Activated gamma-delta T cell treated with Interleukin-2 at 50 U/mL for 16 hours (primary cell): ENCODE measurements at places on chromosomes 13 and 19.

GRCh38 chr13:33138441-33138840 lies 122.2 kb downstream of the KL start:
- no peak for DNase-seq

- DNase-seq: peak; percentile 35
Measured at GRCh38 chr19:17687857-17688784, at the start of gene UNC13A. UNC13A (minus strand) TSS chr19:17688354; CDS start chr19:17688199, 155 bp downstream.

- DNase-seq: no peak
Measured at GRCh38 chr19:4399812-4400134, 574 bp downstream of the SH3GL1 start.

GRCh38 chr13:46551410-46552302 lies 1.3 kb upstream of the LRCH1 start:
- peak; percentile 51 for DNase-seq

DNA sequence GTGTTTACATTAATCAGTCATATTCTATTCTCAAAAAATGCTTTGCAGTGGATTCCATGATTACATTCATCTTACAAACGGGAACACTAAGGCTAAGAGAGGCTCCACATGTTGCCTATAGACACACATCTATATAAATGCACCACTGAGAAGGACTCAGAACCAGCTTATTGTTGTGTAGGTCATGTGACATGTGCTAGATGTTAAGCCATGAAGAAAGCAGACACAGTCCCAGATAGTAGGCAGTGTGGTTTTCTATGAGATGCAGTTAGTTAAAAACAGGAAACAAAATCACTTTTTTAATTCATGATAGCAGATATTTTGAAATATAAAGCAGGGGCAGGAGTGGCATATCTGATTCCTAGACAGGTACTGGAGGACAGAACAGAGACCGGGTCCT lies 10.7 kb downstream of the SIGLEC6 start:
- no peak for DNase-seq

- DNase-seq: peak; percentile 67
Measured at GRCh38 chr19:7348587-7349230, at the start of gene ARHGEF18. ARHGEF18 (plus strand) TSS chr19:7348937; CDS start chr19:7362891, 13,954 bp downstream.

GRCh38 chr19:44701228-44701627 lies 2.3 kb downstream of the CEACAM16 start:
- no peak for DNase-seq

DNA sequence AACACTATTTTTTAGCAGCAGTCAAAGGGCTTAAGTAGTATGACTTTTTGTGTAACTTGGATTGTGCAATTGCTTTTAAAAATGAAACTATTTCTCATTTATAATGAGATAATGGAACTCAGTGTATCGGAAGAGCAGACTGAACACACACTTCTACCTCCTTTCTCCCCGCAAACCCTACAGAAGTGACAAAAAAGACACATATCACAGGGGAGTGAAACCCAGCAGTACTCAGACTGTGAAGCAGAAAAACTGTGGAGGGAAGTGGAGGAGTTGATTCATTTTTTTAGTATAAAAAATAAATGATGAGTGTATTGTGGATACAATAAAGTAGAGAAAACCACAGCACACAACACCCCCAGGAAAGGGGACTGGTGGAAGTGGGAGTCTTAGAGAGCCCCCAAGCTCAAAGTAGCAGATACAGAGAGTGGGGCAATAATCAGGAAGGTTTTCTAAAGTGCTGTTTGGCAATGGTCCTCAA lies 9.7 kb downstream of the LPAR6 start:
- no peak for DNase-seq

GRCh38 chr13:22287343-22287920 lies 616.6 kb downstream of the FGF9 start:
- DNase-seq: no peak

DNA sequence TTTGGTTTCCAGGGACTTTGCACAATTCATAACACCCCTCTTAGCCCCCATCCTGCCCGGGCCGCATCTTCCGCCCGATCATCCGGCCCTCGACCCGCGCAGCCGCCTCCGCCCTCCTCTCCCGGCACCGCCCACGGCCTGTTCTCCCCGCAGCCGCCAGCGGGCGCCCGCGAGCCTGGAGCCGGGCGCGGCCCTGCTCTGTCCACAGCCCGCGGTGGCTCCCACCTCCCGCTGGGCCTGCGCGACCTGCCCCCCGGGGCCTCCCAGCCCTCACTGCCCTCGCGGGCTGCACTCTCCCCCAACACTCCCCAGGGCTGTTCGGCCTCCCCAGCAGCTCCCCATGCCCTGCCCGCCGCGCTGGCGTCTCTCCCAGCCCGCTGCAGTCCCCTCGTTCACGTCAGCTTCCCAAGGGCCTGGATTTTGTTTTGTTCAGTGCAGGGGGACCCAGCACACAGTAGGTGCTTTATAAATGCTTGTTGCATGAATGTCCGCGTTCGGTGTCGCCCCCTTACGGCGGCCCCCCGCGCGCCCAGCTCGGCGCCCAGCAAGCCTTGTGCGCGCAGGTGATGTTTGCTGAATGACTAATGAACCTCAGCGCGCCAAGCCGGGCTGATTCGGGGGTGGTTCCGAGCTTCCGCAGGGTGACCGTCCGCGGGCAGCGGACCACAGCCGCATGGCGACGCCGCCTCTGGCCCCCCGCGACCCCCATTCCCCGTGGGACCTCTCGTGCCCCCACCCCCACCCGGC lies 4.6 kb upstream of the APC2 start:
- DNase-seq: peak; percentile 76

GRCh38 chr13:94031609-94032008 lies 447.9 kb downstream of the DCT start:
- no peak for DNase-seq

GRCh38 chr19:800360-801029 lies 3.2 kb downstream of the PTBP1 start:
- DNase-seq: no peak

DNA sequence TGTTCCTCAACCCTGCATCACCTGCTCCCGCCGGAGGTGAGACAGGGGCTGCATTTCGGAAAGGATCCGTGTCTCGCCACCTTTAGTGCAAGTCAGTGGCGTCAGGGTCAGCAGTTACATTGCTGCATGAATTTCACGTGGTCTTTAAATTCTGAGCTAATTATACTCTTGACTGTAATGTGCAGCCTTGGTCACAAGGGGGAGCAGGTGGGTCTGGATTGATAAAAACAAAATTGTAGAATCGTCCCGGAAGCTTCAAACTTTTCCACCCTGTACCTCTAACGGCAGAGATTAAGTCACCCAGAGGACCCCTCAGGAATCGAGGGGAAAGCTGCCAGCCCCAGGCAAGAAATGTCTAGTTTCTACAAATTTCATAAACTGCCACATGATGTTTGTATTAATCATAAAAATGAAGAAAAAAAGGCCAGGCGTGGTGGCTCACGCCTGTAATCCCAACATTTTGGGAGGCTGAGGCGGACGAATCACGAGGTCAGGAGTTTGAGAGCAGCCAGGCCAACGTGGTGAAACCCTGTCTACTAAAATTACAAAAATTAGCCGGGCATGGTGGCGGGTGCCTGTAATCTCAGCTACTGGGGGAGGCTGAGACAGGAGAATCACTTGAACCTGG lies 20.2 kb downstream of the BBC3 start:
- peak; percentile 86 for DNase-seq

GRCh38 chr13:101673360-101674105 lies 221.1 kb downstream of the ITGBL1 start:
- DNase-seq: no peak

GRCh38 chr13:20461860-20462532 lies 63.7 kb downstream of the CRYL1 start:
- DNase-seq: no peak

GRCh38 chr13:72620874-72621273 lies 106.6 kb downstream of the MZT1 start:
- DNase-seq: no peak

GRCh38 chr13:58960888-58961287 lies 1202.8 kb downstream of the DIAPH3 start:
- DNase-seq: no peak
